ENCODE measurements at places on chromosomes 7 and 10. TPM values are rescaled to one million over a fixed set of nuclear protein-coding genes. Genes with fewer than 3 reads are reported as not detected.
A peak's percentile ranks its signal among the peaks of the same experiment; 100 is the strongest.

GRCh38 chr7:105580022-105580740 is 1.1 kb downstream of the EFCAB10 start:
- DNase-seq = no peak

GRCh38 chr7:77330169-77330882 is 85.8 kb downstream of the GSAP start:
- DNase-seq = peak; percentile 24

- no peak for DNase-seq
These were observed 77.3 kb upstream of the MKLN1 start for GRCh38 chr7:131250331-131250730.

DNA sequence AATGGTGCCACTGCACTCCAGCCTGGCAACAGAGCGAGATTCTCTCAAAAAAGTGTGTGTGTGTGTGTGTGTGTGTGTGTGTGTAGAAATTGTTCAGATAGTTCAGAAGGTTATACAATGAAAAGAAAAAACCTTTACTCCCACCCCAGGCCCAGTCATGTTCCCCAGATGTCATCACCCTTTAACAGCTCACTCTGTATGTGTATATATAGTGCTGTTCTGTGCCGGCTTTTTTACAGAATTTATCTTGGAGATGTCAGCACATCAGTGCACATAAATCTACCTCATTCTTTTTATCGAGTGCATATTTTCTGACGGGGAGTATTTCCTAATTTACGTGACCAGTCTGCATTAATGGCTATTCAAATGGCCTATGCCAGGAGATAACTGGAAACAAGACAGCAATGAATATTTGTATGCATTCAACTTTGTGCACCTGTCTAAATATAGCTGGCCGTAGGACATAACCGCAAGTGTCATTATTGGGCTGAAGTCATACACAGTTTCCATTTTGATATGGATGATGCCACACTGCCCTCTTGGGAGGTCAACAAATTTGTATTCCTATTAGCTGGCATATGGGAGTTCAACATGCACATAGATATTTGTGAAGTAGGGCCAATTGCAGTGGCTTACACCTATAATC is 11.7 kb downstream of the NIPSNAP2 start:
- no peak for DNase-seq

DNA sequence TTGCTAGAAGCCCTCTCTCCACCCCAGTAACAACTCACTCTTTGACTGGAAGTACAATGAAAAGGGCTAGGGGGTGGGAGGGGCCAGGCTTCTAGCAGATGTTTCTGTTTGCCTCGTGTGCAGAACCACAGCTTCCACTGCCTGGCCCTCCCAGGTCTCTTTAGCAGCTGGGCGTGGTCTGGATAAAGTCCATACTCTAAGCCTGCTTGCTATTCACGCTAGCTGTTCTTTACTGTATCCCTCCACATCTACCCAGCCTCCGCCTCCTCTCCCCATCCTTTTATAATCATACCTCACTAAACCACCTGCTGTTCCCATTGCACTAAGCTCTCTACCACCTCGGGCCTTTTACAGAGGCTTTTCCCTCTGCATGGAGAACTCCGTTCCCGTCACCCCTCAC is 288.8 kb downstream of the CAMK1D start:
- DNase-seq = no peak

DNA sequence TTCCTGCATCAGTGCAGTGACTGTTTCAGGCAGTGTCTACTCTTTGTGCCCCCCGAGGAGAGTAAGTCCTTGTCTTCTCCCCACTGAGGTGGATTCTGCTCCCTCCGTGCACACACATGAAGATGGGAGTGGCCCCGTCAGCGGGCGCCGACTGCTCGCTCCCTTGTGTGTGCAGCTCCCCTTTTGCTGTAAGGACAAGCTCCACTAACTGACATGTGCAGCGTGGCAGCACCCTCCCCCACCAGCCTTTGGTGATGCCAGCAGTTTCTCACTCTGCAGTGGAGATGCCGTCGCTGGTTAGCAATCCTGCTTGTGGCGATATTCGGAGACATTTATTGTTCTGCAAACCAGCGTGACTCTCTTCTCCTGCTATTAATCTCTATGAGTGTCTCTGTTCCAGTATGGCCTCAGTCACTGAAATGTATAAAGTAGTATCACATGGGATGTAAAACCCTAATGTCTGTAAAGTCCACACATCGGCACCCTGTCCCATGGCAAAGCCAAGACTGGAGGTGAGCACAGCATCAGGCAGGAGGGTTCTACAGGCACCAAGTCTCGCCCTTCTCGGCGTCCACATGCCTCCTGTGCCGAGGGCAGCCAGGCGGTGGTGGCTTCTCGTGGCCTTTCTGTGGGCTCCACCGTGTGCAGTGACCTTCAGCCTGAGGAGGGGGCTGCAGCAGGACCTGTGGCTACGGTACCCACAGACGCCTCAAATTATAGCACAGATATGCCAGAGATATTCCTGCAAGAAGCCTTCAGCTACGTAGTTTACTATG is 202.7 kb downstream of the EBF3 start:
- DNase-seq = peak; percentile 21

GRCh38 chr7:18426564-18427226 is 68.9 kb upstream of the HDAC9 start:
- DNase-seq = no peak

DNA sequence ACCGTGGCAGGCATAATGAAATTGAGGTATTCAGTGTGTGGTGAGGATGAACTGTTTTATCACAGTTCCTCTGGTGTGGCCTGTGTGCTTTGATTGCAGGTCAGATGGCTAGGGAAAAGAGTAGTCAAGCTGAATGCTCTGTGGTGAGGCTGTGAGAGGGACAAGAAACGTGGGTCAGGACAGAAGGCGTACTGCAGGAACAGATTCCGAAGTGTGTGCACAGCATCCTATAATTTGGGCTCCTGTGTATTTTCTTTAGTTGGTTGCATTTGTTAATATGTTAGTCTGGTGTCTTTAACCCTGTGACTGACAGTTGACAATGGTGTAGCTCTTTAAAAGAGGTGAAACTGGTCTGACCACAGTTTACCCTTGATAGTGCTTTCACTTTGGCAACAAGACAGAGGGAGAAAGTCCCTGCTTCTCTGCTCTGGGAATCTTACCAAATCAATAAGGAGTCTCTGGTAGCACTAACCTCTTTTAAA is 76.5 kb downstream of the AUTS2 start:
- no peak for DNase-seq

- no peak for DNase-seq
These were observed 340.8 kb downstream of the SUGCT start for GRCh38 chr7:40475681-40475982.

DNA sequence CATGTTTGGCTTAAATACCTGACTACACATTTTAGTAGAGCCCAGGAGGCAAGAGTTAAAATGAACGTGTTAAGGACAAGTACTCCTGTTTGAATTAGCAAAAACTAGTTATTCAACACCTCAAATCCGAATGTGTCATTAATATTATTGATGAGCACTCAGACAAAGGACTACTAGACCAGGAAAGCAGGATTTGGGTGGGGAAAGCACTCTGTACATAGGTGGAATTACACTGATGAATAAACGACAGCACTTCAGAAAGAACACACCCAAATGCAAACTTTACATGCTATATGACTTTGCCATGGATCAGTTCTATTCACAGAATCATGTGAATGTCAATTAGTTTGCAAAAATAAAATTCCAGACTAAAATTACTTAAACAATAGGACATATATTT is 95.1 kb upstream of the CAV2 start:
- DNase-seq = no peak

- DNase-seq = no peak
These were observed 29.6 kb downstream of the IDE start for GRCh38 chr10:92544296-92544695.

DNA sequence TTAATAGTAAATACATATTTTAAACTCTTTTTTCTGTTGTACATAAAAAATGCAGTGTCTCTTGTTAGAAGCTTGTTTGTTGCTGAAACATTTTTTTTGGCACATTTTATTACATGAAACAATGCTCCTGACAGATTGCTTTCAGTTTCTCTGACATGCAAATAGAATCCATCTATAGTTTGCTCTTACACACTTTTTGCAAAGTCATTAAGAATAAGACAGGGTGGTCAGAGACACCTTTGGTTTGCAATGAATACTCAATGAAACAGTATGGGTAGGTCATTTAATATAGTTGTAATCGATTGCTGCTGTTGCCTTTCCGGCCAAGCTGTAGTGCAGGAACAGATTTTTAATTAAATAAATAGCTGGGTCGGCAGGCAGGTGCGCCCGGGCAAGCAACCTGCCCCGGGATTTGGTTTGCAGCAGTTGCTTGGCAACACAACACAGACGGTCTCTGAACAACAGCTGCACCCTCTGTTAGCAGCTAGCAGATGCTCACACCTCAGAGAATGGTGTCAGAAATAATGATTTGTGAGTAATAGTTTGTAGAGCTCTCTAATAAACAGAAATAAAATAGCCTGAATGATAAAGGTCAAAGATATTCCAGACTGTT is 115.7 kb upstream of the CACNA2D1 start:
- no peak for DNase-seq

DNA sequence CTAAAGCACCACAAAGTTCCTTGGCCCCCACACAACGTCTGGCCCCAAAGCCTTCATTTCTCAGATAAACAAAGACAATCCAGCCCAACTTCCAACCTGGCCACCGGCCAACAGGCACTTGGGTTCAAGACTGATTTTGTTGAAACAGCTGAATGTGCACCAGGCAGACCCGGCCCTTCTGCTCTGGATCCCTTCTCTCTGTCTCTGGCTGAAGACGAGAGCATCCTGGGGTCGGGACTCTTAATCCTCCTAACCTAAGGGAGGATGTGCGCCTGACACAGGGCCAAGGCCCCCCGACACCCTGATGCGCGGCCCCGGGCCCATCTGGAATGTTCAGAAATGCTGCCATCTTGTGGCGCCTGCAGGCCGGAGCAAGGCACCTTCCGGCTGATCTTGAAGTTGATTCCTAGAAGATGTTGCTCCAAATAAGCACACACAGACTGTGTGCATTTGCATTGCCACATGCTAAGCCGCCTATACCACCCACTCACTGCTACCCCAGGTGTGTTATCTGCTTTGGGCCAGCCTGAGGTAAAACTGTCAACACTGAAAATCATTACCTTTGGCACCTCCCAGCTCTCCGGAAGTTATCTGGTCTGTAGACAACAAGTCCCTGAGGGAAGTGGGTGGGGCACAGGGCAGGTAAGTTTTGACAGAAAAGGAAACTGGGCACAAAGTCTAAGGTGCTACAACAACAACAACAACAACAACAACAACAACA is 98.4 kb upstream of the HABP2 start:
- DNase-seq = peak; percentile 72

GRCh38 chr10:102269017-102269416 is 23.7 kb downstream of the GBF1 start:
- DNase-seq = no peak

DNA sequence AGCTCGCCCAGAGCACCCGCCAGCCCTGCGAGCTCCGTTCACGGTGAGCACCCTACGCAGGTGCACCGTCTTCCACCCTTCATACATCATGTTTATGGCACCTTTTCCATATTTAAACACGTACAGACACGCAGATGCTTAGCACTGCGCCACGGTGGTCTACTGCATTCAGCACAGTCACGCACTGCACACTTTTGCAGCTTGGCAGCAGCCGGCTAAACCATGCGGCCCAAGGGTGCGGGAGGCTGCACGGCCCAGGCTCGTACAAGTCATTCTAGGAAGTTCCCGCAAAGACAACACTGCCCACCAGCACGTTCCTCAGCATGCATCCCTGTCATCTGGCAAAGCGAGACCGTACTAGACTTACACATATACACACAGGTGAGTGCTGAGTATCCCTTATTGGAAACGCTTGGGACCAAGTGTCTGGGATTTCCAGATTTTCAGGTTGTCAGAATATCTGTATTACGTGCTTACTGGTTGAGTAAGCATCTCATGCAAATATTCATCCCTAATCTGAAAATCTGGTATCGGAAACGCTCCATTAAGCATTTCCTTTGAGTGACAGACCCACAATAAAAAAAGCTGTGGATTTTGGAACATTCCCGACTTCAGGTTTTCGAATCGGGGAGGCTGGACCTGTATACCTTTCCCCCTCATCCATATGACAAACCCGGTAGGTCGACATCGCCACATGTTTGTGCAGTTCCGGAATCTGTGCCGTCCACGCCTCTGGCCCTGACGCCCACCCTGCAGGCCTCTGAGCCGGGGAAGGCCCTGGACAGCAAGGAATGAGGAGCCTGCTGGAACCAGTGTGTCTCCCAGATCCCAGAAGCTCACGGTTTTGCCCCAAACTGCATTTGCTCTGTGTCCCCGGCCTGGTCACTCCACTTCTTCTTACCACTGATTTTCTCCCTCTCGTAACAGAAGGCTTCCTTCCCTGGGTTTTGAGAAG is 222.2 kb downstream of the ELFN1 start:
- DNase-seq = peak; percentile 68

DNA sequence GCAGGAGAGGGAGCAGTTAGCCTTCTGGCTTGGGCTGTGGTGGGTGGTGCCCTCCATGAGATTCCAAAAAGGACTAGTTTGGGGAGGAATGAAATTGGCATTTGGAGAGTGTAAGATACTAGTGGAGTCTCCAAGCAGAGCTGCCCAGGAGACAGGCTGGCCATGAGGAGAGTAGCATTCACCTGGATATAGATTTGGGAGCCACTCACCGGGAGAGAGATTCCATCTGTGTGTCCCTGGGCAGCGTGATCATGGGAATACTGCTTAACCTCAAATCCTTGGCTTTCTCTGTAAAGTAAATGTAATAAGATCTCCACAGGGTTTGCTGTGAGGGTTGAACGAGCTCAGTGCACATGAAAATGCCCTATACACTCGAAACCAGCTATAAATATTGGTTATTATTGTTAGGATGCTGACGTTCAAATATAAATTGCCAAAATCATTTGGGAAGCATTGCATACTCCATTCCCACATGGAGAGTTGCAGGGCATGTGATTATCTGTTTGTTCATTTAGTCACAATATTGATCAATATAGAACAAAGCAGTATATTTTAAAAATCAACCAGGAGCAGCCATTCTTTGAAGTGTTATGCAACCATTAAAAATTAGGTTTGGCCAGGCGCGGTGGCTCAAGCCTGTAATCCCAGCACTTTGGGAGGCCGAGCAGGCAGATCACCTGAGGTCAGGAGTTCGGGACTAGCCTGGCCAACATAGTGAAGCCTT is 143.7 kb downstream of the CUX1 start:
- no peak for DNase-seq

DNA sequence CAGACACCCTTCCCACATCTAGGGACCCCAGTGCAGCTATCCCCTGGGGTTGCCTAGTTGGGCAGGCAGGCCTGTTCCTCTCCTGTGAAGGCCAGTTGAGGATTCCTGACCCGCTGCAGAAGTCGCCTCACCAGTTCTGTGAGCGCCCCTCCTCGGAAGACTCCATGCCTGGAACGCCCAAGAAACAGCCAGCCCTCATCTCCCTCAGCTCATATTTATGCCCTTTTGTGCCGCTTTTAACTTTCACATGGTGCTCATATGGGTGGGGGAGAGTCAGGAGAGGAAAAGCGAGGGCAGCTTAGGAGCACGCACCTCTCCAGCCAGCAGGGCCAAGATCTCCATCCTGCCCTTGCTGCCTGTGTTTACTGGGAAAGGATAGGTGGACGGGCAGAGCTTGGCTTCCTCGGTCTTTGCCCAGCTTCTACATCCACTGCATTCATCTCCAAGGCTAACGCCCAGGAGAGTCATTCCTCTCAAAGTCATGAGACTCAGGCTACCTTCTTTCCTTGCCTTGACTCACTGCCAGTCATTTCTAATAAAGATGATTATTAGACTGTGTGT is 286.6 kb downstream of the USP6NL start:
- no peak for DNase-seq

The GSTO2 gene
- 27.5 TPM for polyA plus RNA-seq

The STAMBPL1 gene
- polyA plus RNA-seq = 7.5 TPM

The ZNF467 gene
- 32.8 TPM for polyA plus RNA-seq

The PNLIPRP2 gene
- not detected for polyA plus RNA-seq

The SYT15 gene
- polyA plus RNA-seq = 22.8 TPM

The VTI1A gene
- 15.9 TPM for polyA plus RNA-seq

The CHST12 gene
- polyA plus RNA-seq = 11.7 TPM

The DHTKD1 gene
- 18.7 TPM for polyA plus RNA-seq

The CDHR1 gene
- polyA plus RNA-seq = 0.32 TPM

The BNIP3 gene
- 46.4 TPM for polyA plus RNA-seq

All from left lung (tissue), 14 donors.